Activated T-cell treated with anti-CD3 and anti-CD28 coated beads for 48 hours (primary cell): ENCODE measurements at places on chromosomes 11 and 22.

DNA sequence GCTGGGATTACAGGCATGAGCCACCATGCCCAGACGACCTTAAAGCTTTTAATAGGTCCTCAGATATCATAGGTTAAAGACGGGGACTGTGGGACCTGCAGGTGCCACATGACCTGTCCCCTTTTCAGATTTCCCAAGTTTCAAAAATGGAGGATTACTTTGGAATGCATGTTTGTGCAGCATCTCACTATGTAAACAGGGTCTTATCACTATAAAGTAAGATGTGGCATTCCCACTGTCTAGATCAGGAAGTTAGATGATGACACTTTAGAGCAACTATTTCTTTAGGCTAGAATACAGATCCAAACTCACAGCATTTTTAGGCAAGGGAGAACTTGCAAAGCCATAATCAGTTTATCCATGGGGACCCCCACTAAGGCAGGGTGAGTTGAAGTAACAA lies 92.8 kb downstream of the USP35 start:
- no peak for DNase-seq

GRCh38 chr22:49570032-49570848 lies 257.4 kb downstream of the BRD1 start:
- no peak for DNase-seq

GRCh38 chr11:130882138-130882551 lies 34.1 kb downstream of the SNX19 start:
- DNase-seq, result no peak

DNA sequence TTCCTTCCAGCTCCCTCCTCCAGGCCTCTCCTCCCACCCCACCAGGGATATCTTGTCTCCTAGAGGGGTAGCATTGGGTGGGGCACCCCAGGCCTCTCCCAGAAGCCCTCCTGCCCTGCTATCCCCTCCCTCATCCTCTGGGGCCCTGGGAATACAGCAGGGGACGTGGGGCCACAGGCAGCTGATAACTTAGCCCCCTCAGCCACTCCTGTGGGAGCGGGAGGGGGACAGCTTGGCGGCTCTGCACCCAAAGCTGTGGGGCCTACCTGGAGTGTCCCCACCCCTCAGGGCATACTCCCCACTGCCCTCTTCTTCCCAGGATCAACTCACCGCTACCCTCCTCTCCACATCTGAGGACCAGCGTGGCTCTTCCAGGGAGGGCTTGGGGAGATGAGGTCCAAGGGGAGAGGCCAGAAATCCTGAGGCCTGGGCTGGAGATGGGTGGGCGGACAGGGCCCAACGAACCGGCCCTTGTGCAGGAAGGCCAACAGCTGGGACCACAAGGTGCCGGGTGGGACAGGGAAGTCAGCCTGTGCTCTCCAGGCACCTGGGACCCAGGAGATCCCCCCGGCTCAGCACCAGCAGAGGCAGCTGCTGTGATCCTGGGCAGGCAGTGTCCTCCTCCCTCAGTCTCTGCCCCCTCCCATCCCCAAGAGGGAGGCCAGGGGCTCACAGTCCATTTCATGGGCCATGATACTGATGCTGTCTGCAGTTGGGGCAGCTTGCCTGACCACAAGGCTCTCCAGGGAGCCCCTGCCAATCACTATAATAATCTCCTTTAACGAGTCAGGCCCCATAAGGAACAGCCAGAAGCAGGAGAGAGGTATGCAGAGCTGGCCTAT lies 23.2 kb downstream of the NEAT1 start:
- DNase-seq, result no peak

DNA sequence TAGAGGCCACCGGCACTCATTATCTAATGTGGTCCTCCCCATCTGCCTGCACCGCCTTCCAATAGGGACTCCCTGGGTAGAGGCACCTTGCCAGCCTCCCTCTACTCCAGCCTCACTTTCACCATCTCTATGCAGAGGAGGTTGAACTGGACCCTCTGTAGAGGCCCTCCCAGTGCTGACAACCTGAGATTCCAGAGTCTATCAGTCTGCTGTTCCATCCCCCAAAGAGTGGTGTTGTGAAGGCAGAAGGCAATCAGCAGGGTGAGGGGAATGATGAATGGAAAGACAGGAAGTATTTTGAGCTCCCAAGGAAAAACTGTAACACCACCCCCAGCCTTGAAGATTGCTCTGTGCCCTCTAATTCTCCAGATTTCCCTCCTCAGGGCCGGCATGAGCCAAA lies 77.9 kb downstream of the THAP12 start:
- DNase-seq, result no peak

DNA sequence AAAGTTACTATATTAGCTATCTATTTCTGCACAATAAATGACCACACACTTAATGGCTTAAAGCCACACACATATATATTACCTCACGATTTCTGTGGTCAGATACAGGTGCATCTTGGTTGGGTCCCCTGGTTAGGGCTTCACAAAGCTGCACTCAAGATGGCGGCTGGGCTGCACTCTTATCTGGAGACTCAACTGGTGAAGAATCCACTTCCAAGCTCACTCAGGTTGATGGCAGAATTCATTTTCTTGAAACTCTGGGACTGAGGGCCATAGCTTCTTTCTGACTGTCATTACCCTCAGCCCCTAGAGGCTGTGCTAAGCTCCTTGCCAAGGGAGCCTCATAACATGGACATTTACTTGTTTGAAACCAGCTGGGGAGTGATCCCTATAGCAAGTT lies 5.1 kb upstream of the MS4A10 start:
- DNase-seq, result no peak

- DNase-seq, result no peak
Observed at GRCh38 chr22:46483353-46483752, 54.1 kb downstream of the CELSR1 start.

DNA sequence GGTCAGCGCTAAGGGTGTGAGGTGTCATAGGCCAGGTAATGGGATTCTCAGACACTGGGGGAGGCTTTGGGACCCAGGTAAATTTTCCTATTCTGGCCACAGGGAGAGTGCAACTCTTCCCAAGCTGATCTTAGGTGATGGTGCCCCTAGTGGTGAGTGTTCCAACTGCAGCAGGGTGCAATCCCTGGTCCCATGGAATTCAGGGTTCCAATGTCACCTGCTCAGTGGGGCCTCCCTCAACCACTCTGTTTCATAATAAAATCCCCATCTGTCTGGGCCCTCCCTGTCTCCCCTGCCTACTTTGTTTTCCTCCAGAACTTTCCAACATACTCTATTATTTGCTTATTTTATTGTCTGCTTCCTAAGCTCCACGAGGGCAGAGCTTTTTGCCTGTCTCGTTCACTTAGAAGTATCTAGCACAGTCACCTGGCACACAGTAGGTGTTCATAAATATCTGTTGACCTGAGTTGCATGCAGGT lies 2.9 kb upstream of the SGSM1 start:
- peak; percentile 30 for DNase-seq

GRCh38 chr11:29333993-29334775 lies 682.6 kb downstream of the KCNA4 start:
- no peak for DNase-seq

DNA sequence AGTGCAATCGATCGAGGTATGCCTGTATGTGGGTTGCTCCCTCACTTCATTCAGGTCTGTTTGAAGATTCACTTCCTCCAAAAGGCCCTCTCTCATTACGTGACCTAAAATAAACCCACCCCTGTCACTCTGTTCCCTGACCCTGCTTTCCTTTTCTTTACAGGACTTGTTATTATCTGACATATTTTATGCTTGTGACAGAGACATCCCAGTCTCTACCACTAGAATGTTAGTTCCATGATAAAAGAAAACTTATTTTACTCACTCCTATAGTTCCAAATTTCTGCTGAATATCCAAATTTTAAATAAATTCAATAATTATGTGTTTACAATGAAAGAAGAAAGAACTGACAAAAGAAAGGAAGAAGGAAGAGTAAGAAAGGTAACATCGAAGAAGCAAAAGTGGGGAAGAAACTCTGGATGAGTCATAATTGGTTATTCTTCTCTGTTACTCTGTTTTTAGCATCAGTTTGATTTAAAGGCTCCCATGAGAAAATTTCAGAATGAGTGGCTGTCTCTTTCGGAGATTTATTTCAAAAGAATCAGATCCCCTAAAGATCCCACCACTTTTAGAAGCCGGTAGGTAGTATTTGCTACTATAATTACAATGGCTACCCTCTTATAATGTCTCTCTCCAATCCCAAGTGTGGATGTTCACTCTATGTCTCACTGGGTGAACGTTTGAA lies 33.5 kb downstream of the ENTHD1 start:
- DNase-seq, result no peak

DNA sequence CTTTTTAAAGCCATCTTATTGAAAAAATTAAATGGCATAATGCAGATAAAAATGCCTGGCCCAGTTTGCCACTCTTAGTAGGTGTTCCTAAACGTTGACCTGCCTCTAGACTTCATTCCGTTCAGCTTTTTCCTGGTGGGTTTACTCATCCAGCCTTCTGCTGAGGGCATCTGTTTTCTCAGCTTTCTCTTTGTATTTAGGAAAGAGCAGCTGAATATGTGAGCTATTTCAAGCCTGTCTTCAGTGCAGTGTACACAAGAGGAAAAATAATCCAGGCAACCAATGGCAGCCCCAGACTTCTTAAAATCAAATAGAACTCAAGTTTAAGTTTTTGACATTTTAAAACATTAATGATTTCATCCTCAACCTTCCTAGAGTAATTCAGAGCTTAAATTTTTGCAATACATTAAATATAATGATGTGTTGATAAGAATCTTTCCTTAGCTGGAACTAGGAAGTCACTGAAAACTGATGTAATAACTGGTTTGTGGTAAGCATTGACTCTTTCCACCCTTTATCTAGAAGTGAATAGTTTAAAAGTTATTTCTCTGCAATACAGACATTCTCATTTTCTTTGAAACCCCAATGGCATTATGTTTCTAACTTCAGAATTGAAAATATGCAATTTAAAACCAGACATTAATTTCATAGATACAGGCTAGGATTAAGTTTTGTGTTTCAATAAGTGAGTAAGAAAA lies 165.4 kb downstream of the AASDHPPT start:
- no peak for DNase-seq

GRCh38 chr22:35399114-35399677 lies 744 bp upstream of the MCM5 start:
- DNase-seq, result peak; percentile 19

GRCh38 chr22:38126928-38127668 lies 16.6 kb upstream of the BAIAP2L2 start:
- DNase-seq, result no peak

GRCh38 chr22:19143967-19144400 lies 467 bp downstream of the ESS2 start:
- peak; percentile 34 for DNase-seq

DNA sequence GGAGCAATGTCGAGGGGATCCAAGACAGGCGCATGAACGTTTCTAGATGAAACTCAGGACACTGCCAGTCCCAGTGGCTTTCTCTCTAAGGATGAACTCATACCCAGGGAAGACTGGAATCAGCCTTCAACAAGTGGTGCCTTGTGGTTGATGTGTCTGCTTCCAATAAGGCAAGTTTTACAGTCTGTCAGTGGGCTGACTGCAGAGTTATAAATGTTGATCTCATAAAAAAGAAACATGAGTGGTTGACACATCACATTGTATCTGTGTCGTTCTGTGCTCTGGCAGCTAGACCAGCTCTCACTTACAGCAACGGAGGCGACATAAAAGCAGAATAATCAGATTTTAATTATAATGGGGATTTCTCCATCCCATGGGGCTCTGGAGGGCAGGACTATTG lies 96.7 kb downstream of the SNX19 start:
- DNase-seq, result no peak

DNA sequence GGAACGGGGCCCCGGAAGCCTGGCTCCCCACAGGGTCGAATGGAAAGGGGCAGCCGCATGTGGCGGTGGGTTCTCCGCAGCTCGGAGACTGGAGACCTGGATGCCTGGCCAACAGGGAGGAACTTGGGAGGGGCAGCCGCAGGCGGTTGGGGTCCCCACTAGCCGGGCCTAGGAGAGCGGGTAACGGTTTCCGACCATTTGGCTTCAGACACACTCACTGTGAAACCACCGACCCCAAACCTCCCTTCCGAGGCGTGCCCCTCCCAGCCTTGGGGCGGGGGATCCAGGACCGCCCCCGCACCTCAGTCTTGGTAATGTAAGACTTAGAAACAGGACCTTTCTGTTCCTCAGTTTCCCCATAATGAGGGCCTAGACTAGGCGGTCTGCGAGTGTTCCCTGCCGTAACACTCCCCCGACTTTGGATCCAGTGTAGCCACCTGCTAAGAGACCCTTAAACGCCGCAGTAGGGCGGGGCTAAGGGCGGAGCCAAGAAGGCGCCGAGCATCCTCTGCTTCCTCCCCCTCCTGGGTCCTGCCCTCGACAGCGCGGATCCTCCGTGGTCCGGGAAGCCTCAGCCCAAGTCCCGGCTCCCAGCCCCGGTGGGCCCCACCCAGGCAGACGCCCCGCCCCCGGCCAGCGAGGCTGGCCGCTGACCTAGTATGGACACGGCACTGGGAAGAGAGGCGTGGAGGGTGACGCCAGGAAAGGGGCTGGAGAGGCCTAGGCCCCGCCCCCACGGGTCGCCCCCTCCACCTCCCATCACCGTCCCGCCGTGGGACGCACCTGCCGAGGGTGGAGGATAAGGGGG lies 1.8 kb upstream of the RASGRP2 start:
- no peak for DNase-seq

DNA sequence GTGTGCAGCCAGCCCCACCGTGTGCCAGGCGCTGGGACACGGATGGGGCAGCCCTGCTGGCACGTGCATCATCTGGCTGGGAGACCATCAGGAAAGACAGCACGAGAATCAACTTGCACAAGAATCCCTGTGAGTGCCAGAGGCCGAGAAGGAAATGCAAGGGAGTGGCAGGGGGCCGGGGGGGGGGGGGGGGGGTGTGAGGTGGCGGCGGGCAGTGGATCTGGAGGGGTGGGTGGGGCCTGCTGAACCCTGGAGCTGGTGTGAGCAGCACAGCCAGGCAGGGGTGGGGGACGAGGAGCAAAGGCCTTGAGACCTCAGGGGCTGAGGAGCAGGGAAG lies 14.0 kb upstream of the FLRT1 start:
- no peak for DNase-seq

- DNase-seq, result no peak
Observed at GRCh38 chr11:79439410-79439885, 1.4 kb downstream of the TENM4 start.

- no peak for DNase-seq
Observed at GRCh38 chr11:95589893-95590612, 199.5 kb downstream of the FAM76B start.

- no peak for DNase-seq
Observed at GRCh38 chr22:19121631-19122142, 525 bp downstream of the DGCR2 start.

DNA sequence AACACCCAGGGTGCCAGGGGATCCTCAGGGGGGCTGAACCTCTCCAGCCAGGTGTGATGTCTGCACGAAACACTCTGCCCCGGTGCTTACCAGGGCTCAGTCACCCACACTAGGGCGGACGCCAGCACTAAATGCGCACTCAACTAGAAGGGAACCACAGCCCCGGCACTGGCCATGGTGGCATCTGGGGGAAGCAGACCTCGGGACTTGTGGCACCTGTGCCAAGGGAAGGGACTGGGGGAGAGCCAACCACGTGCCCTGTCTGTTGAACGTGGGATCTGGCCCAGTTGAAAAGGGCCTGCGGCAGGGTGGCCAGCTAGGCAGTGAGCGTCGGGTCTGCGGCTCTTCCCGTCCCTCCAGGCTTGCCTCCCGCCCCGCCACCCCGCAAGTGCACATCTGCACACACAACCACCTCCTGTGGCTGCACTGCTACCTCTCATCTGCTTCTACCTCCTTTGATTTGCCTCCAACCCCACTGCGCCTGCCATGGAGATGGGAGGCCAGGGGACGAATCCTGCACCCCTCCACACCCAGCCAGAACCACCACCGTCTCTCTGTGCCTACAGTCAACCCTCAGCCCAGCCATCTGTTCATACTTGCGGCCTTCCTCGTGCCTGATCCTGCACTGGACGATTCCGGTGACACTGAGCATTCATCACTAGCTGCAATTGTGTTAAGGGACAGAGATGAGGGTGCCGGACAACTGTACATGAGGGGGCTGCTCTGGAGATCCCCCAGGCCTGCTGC lies 15.0 kb upstream of the MOB2 start:
- no peak for DNase-seq
